Neural crest cell (in vitro differentiated cells): ENCODE measurements at places on chromosomes 2 and 18. TPM values are rescaled to one million over a fixed set of nuclear protein-coding genes. Genes with fewer than 3 reads are reported as not detected.

DSEL gene
- total RNA-seq: 2.7 TPM in 2 replicates

RMND5A gene
- 36.2 and 40.1 TPM in 2 replicates for total RNA-seq

SEPTIN10 gene
- 99.5 and 104 TPM in 2 replicates for total RNA-seq

CABYR gene
- 9.5 and 11.0 TPM in 2 replicates for total RNA-seq

SLC14A1 gene
- total RNA-seq: not detected in 2 replicates

GRCh38 chr2:75516378-75517360, 44.1 kb downstream of the EVA1A start:
- no peak overlapping the region for H3K27ac ChIP-seq
- H3K36me3 ChIP-seq: peaks cover 25% of the 10 kb centered on the region

DNA sequence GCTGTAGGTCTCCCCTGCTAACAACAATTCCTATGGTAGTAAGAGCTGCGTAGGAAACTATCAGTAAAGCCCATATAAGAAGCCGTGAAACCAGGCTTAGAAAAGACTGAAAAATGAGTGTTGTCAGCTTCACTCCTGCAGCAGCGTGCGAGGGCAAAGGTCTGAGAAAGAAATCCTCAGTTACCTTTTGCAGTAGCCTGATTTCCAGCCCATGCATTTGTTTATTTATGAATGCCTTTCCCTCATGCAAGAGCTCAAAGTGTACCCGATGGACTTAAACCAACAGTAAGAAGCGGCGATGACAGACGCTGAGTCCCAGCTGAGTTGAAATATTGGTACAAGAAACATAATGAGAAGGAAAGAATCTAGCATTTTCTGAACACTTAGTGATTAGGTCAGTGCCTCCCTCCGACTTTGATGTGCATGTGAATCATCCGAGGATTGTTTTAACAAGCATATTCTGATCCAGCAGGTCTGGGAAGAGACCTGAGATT, 15.0 kb upstream of the POLI start:
- no peak overlapping the region for H3K4me3 ChIP-seq
- no peaks in the 10 kb centered on the region for H3K27me3 ChIP-seq
- H3K36me3 ChIP-seq: no peaks in the 10 kb centered on the region
- H3K4me1 ChIP-seq: peaks cover 22% of the 10 kb centered on the region

DNA sequence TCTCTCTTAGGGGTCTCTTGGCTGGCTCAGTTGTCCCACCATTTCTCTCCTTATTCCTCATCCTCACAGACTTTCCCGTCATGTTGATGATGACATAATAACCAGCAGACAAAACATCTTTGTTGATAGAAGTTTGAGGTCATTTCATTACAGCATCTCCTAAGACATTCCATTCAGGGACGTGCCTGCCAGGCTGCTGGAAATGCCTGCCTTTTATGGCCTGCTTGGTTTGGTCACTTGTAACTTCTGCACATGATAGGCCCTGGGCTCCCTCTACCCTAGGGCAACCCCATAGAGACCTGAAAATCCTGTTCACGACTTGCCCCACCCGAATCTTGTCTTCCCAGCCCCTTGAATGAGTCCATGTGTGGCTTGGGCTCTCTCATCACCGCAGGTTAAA, 81.7 kb downstream of the SDC1 start:
- no peak for DNase-seq
- no peaks in the 10 kb centered on the region for H3K27me3 ChIP-seq

GRCh38 chr2:61961231-61961901, 55.9 kb downstream of the COMMD1 start:
- no peak for DNase-seq
- H3K4me1 ChIP-seq: peaks cover 4% of the 10 kb centered on the region
- peaks cover 3% of the 10 kb centered on the region for H3K36me3 ChIP-seq

DNA sequence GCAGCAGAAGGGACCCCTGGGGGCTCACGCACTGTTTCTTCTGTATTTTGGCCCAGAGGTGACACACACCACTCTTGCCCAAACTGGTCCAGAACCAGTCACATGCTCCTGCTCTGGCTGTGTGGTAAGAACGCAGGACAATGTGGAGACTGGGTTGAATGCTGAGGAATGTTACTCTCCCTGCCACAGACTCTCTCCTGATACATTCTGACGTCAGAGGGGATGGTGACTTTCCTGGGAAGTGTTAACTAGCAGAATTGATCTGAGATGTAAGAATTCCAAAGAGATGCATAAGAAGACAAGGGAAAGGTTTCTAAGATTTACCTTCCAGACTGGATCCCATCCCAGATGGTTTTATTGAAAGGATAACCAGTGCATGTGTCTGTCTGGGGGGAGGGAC, 100.8 kb downstream of the ASB1 start:
- H3K36me3 ChIP-seq: peaks cover 15% of the 10 kb centered on the region
- no peaks in the 10 kb centered on the region for H3K27me3 ChIP-seq
- H3K27ac ChIP-seq: no peak overlapping the region
- no peak for DNase-seq
- peaks cover 22% of the 10 kb centered on the region for H3K4me1 ChIP-seq
- no peak overlapping the region for H3K4me3 ChIP-seq

DNA sequence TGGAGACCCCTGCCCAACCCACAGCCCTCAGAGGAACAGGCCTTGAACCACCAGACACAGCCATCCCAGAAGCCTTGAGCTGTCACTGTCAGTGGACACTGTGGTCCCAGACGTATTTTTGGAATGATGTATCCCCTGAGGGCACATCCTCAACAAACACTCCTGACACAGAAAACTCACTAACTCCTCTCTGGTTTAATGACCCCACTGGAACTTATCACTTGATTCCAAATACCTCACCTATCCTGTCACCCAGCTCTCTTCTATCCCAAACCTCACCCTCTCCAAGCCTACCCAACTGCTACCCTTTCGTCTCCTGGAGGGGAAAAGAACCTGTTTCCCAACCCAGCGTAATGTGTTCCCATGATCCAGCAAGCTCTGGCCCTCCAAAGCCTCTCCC, 111.6 kb downstream of the MREG start:
- no peak overlapping the region for H3K27ac ChIP-seq
- no peaks in the 10 kb centered on the region for H3K36me3 ChIP-seq
- DNase-seq: no peak
- H3K4me1 ChIP-seq: no peaks in the 10 kb centered on the region

DNA sequence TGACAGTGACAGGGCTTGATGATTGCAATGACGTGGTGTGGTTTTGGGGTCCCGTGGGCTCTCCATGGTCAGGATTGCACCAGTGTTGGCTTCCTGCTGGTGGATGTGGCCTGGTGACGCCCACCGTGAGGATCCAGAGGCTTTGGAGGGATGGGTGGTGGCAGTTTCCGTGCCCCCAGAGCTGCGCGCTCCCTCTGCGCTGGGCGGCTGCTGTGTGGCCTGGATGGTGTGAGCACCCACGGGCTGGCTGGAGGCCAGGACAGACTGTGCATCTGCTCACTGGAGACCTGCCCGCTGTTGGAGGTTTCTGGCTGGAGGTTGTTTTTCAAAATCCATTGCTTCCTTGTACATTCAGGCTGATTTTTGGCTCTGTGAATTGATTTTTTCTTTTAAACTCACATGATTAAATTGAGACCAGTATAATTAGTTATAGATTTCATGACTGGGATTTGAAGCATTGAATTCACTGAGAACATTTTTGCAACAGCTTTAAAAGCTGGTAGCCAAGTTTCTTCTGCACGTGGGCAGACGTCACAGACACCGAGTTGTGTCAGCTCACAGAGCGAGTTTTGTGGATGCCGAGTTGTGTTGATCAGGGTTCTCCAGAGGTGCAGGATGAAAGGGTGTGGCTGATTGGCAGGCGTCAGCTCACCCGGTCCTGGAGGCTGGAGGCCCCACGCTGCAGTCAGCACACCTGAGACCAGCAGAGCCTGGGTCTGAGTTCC, 72.7 kb downstream of the KCNG2 start:
- H3K27ac ChIP-seq: peak overlapping the region; percentile 19
- H3K4me1 ChIP-seq: no peaks in the 10 kb centered on the region
- no peak overlapping the region for H3K4me3 ChIP-seq
- no peak for DNase-seq
- no peaks in the 10 kb centered on the region for H3K27me3 ChIP-seq

GRCh38 chr18:26286008-26286407, 59.8 kb downstream of the TAF4B start:
- no peak for DNase-seq
- no peak overlapping the region for H3K4me3 ChIP-seq
- H3K27ac ChIP-seq: no peak overlapping the region
- H3K36me3 ChIP-seq: peaks cover 6% of the 10 kb centered on the region

DNA sequence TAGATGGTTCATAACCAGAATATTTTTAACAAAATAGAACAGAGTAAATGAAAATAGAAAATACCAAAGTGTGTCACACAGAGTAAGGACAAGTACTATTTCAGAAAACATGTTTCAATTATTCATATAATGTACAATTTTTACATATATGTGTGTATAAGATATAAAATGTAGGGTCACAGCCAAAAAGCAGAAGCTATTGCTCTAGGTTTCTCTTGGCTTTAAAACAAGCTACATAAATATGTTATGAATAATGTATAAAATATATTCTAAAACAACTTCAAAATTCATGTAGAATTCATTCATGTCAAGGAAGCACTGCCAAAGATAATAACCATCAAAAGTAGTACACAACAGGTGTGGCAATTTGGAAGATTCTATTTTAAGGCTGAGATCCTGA, 218.2 kb downstream of the TTC32 start:
- no peaks in the 10 kb centered on the region for H3K36me3 ChIP-seq
- no peak overlapping the region for H3K4me3 ChIP-seq
- H3K4me1 ChIP-seq: no peaks in the 10 kb centered on the region
- H3K27ac ChIP-seq: no peak overlapping the region

DNA sequence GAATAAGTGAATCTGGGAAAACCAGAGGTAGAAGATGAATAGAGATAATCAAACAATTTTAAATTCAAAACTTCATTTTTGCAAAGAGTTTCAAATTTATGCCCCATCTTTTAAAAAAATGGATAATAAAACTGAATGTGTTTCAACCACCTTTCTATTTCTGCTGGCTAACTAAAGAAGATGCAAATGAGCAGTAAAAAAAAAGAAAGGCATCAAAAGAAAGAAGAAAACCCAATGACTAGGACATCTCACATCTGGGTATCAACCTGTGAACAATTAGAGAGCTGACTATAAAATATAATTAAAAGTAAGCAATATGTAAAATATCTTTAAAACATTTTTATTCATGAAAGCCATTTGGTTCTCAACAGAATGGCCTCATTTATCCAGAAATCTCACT, 2.5 kb downstream of the PGAP1 start:
- no peak overlapping the region for H3K27ac ChIP-seq
- H3K36me3 ChIP-seq: peaks cover 11% of the 10 kb centered on the region
- peaks cover 3% of the 10 kb centered on the region for H3K27me3 ChIP-seq

GRCh38 chr2:210387074-210387473, 72.1 kb upstream of the MYL1 start:
- H3K27me3 ChIP-seq: no peaks in the 10 kb centered on the region
- H3K4me1 ChIP-seq: no peaks in the 10 kb centered on the region
- H3K36me3 ChIP-seq: no peaks in the 10 kb centered on the region

GRCh38 chr2:79717364-79718007, 204.6 kb downstream of the CTNNA2 start:
- H3K27me3 ChIP-seq: no peaks in the 10 kb centered on the region
- no peak overlapping the region for H3K4me3 ChIP-seq
- no peak for DNase-seq
- H3K4me1 ChIP-seq: no peaks in the 10 kb centered on the region

DNA sequence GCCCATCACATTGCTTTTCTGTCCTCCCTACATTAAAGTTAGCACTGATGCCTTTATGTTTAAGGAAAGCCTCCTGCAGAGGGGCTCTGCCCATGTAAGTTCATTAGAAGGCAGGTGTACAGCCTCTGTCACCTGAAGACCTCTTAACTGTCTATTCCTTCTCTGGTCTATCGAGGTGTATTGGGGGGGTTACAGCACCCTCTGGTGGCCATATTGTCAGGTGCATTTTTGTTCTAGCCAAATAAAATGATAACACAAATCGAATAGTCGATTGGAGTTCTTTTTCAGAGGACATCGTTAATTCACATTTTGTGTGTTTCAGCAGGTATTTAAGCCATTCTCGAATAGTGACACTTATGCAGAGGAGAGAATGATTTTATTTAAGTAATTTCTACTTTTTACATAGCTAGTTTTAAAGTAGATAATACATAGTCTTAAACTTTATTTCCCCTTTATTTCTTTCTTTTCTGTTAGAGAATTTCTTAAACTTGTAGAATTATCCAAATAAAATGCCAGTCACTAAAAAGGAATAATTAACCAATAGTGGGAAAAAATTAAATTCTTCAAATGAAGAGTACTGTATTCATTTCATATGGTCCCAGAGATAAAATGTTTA, 136.8 kb downstream of the NEDD4L start:
- peak overlapping the region; percentile 11 for H3K4me3 ChIP-seq
- no peak overlapping the region for H3K27ac ChIP-seq
- peaks cover 45% of the 10 kb centered on the region for H3K4me1 ChIP-seq
- H3K27me3 ChIP-seq: no peaks in the 10 kb centered on the region
- DNase-seq: peak; percentile 59

GRCh38 chr2:74625658-74626425, 22.3 kb downstream of the M1AP start:
- H3K27ac ChIP-seq: no peak overlapping the region
- no peak overlapping the region for H3K4me3 ChIP-seq
- H3K36me3 ChIP-seq: no peaks in the 10 kb centered on the region
- H3K4me1 ChIP-seq: no peaks in the 10 kb centered on the region
- H3K27me3 ChIP-seq: no peaks in the 10 kb centered on the region

DNA sequence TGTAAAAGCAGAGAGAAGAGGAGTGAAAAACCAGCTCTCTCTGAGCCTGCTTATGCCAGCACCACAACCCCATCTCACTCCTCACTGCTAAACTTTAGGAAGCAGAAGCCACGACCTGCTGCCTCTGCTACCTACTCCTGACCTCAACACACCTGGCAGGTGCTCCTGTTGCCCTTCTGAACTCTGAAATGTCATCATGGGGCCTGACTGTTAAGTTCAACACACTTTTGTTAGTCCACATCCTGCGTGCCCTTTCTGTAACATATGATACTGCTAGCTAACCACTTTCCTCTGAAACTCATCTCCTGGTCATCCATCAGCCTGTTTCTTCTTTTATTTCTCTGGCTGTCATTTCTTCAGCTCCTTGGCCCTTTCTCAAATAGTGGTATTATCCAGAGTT, 118.1 kb downstream of the EPB41L3 start:
- no peaks in the 10 kb centered on the region for H3K36me3 ChIP-seq
- no peak overlapping the region for H3K27ac ChIP-seq
- no peaks in the 10 kb centered on the region for H3K27me3 ChIP-seq
- no peak for DNase-seq
- H3K4me1 ChIP-seq: no peaks in the 10 kb centered on the region

DNA sequence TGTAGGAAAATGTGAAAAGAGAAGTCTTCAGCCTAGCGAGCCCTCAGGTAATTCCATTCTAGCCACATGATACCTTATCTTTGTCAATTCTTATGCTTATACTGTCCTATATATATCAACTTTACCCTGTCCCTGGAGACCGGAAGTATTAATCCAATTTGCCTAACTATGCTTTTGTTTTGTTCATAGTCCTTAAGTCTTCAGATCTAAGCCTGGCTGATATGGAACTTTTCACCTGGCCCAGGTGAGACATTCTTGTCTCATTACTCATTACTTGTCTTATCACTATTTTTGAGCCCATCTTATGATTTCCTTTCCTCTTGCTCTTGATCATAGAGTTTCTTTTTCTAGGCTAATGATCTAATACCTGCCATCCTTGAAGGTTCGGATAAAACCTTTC, 194.1 kb upstream of the FANCL start:
- no peaks in the 10 kb centered on the region for H3K27me3 ChIP-seq
- H3K4me1 ChIP-seq: no peaks in the 10 kb centered on the region
- H3K4me3 ChIP-seq: no peak overlapping the region
- no peak overlapping the region for H3K27ac ChIP-seq
- H3K36me3 ChIP-seq: no peaks in the 10 kb centered on the region
